AG08396 (cell line): ENCODE measurements at places on chromosomes 1 and 21.
A peak's percentile ranks its signal among the peaks of the same experiment; 100 is the strongest.

DNA sequence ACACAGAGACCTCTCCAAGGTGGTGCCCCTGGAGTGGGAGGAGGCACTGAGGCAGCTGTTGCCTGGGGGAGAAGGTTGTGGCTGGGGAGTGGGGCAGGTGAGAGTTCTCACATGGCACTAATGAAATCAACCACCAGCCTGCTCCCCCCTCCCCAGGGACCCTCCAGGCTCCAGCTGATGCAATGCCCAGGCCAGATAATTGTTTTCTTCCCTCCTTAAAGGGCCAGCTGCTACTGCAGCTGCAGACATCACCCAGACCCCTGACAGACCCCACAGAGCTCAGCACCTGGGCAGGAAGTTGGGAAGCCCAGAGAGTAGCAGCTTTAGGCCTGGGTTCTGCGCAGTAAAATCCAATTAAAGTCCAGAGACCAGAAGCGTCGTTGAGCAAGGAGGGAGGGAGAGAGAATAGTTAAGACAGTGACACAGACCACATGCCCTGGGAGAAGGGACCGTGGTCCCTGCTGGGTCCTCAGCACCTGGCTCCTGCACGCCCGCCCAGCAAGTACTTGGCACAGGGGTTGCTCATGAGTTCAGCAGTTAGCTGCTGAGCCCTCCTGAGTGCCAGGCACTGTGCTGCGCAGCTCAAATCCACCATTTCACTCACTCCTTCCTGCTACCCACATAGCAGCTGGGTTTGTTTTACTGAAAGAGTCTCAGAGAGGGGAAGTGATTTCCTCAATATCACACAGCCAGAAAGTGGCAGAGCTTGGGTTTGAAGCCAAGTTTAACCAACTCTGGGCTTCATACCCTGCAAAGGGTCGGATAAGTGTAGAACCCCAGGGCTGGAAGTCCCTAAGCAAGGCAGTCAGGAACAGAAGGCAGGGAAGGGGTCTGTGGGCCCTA is 1.9 kb downstream of the RIMS3 start:
- no peak for DNase-seq

- no peak for DNase-seq
Observed at GRCh38 chr21:42314616-42315295, 453 bp downstream of the TFF3 start.

DNA sequence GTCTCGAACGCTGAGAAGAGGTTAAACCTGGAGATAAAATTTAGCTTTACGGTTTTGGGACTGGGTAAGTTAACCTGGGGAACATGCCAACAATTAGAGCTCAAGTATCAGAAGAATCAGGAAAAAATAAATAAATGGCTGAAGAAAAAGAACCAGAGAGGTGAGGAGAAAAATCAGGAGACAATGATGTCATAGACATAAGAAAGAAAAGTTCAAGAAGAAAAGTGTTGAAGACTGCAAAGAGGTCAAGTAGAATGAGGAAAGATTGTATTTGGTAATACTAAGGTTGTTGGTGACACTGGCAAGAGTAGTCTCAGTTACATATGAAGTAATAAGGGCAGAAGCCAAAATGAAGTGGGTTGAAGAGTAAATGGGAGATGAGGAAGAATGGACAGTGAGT is 26.0 kb downstream of the CDKN2C start:
- no peak for DNase-seq

GRCh38 chr1:199545780-199546179 is 481.7 kb upstream of the NR5A2 start:
- no peak for DNase-seq

GRCh38 chr1:76955652-76956051 is 88.4 kb downstream of the ST6GALNAC5 start:
- no peak for DNase-seq

GRCh38 chr21:37744551-37744950 is 171.7 kb downstream of the KCNJ6 start:
- no peak for DNase-seq

GRCh38 chr1:37323486-37324377 is 150.6 kb upstream of the ZC3H12A start:
- DNase-seq: peak; percentile 56

DNA sequence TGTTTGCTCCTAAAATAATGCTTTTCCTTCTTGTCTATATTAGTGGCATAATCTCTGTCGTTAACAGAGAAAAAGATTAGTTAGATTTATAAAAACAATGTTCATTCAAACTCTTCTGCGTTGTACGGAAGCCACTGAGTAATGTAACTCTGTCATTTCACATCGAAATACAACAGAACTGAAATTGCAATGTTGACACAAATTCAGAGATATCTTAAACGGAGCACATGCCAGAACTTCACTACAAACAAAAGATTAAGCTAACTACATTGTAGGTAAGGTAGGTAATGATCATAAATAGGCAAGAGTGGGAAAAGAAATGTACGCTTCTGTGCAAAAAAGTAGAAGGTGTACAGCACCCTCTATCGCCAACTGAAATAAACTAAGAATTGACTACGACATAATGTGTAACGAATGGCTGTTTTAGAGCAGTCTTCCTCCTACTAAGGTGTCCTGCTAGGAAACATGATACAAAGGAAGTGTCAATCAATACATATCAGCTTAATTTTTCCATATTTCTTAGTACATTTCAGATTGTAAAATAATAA is 56.6 kb downstream of the PCNX2 start:
- no peak for DNase-seq

GRCh38 chr1:207813946-207814345 is 62.1 kb downstream of the CD46 start:
- no peak for DNase-seq

DNA sequence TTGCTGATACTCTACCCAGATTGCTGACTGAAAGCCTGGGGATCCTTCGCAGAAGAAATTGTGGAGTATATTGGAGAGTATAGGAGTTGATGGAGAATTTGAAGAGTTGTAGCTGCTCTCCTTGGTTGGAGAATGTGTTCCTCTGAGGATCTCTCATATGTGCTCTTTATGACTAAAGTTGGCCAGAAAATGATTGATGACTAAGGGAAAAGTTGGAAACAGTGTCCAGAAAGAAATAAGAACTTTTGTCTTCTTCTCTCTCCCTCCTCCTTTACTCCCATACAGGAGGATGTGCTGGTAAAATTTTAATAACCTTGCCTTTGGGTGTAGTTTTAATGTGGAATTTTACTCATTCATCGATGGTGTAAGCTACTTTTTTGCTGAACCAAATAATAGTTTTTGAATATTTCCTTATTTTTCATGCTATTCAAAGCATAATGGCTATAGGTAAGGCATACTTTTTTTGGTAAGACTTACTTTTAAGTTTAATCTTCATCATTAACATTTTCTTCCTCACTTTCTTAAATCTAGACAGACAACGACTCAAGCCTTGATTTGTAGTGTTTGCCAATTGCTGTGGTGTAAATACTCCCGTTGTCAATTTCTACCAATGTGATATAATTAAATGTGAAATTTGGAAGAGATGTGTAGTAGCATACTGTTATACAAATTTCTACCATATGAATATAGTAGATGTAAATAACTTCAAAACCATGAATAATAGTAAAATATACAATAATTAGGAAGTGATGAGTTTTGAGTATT is 13.7 kb downstream of the C1orf141 start:
- DNase-seq: no peak

- no peak for DNase-seq
Observed at GRCh38 chr1:192133350-192133926, 24.8 kb upstream of the RGS18 start.

GRCh38 chr1:199113265-199113869 is 474.5 kb downstream of the PTPRC start:
- DNase-seq: peak; percentile 39

DNA sequence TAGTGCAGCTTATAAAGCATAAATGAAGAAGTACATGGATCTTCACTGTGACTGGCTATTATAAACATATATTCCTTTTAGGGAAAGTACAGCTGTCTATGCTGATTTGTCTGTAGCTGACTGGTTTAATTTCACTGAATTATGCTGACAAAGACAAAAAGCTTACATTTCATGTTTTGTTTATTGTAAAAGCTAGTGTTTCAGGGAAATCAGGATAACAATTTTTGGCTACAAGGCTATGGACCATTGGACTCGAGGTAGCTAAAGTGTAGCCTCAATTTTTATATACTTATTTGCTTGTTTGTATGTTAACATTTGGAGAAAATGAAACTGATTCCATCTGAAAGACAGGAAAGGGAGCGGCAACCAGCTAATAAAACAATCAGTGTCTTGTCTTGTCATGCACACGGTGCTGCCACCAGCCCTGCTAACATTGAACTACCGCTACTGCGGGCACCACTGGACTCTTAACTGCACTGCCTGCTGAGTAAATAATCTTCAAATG is 480.2 kb downstream of the COL11A1 start:
- DNase-seq: no peak

- no peak for DNase-seq
Observed at GRCh38 chr1:237570530-237570929, 320.2 kb downstream of the ZP4 start.

GRCh38 chr1:89771991-89772560 is 48.8 kb upstream of the LRRC8D start:
- no peak for DNase-seq

GRCh38 chr1:185792040-185792439 is 57.8 kb downstream of the HMCN1 start:
- no peak for DNase-seq

DNA sequence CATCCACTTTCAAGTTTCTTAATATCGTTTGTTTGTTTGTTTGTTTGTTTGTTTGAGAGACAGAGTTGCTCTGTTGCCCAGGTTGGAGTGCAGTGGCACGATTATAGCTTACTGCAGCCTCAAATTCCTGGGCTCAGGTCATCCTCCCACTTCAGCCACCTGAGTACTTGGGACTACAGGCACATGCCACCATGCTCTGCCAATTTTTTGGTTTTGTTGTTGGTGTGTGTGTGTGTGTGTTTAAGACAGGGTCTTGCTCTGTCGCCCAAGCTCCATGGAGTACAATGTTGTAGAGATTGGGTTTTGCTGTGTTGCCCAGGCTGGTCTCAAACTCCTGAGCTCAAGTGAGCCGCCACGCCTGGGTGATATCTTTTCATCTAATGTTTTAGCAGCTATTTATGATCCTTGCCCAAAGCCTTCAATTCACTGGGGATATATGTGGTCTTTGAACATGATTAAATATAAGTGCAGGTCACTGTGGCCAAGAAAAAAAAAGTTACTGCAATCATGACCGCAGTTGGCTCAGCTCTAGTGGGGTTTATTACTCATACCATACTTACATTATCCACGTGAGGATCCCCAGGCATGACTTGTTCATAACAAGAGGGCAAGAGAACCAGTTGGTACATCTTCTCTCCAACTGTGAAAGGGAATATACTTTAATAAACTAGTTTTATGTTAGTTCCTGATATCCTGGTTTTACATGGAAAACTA is 8.0 kb downstream of the RRP1B start:
- no peak for DNase-seq

DNA sequence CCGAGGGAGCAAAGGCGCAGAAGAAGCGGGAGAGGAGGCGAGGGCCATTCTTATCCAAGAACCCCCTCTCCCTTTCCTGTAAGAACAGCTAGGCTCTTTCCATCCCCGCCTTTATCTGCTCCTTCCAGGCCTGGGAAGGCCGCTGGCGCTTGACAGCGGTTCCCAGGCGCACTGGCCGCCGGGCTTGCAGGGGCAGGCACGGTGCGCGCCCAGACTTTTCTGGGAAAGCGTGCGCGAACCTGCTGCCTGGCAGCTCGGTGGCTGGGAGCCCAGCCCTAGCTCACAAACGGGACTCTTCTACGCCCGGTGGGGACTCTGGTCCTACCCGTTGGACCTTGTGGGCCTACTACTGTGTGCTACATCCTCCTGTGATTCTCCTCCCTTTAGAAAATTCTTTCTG is 8.8 kb upstream of the IFNLR1 start:
- no peak for DNase-seq

GRCh38 chr1:24409535-24409934 is 4.0 kb downstream of the STPG1 start:
- no peak for DNase-seq

DNA sequence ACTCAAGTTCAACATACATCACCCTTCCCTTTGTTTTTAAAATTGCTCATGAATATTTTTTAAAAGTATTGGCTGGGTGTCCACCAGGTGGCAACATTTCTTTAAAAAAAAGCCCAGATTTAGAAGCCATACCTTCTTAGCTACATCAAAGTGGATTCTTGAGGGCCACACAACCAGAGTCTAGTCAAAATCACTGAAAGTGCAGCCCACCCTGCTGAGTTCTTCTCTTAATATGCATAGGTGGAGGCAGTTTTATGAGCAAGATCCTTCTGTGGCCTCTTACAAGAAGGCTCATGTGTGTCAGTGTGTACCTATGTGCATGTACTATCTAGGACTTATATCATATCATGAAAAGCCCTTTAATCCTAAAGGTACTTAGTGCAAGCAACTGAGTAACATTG is 16.9 kb upstream of the GNG12 start:
- DNase-seq: peak; percentile 12

- no peak for DNase-seq
Observed at GRCh38 chr1:203592156-203592555, 34.5 kb upstream of the ATP2B4 start.

GRCh38 chr1:198778049-198778448 is 139.2 kb downstream of the PTPRC start:
- no peak for DNase-seq

DNA sequence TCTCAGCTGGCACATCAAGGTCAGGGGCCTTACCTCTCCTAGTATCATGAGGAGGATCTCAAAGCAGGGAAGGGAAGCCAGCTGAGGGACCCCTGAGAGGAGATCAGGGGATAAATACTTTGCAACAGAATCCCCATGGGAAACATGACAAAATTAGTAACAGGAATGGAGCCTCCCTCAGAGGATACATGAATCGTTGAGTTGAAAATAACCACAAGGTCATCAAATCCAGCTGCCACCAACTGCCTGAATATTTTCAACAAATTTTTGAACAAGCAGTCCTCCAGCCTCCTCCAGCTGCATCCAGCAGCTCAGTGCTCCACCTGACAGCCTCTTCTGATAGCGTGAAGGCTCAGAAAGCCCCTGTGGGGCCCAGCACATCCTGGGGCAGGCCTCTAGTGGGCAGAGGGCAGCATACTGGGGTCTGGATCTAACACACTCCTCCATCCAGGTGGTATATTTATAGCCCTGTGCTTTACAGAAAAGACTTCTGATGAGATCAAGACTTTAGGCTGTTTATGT is 404.3 kb downstream of the NTNG1 start:
- DNase-seq: no peak

GRCh38 chr1:145785547-145785946 is 38.3 kb downstream of the RNF115 start:
- no peak for DNase-seq

GRCh38 chr1:92096317-92096716 is 16.2 kb downstream of the BTBD8 start:
- DNase-seq: no peak
